PC-3 (cell line): ENCODE measurements at places on chromosomes 13 and 19. TPM values are rescaled to one million over a fixed set of nuclear protein-coding genes. Genes with fewer than 3 reads are reported as not detected.

WTIP gene
- 5.2 and 7.5 TPM in 2 replicates for total RNA-seq

TGFBR3L gene
- 10.5 and 15.5 TPM in 2 replicates for total RNA-seq

DNA sequence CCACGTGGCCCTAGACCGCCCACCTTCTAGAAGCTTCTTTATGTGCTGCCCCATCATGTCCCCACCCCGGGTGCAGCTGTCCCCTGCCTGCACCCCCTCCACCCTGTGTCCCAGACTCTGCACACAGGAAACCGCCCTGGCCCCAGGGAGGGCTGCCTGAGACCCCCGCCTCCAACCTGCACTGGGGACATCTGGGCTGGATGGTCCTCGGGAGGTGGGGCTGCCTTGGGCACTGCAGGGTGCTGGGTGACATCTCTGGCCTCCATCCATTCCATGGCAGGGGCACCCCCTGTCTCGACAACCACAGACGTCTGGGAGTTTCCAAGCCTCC lies 17.8 kb upstream of the ZBTB7A start:
- H3K27ac ChIP-seq = peak overlapping the region; percentile 20; the same call in 1 of the 2 replicates
- peak overlapping the region; percentile 21; the same call in 1 of the 2 replicates for H3K4me3 ChIP-seq
- no peaks in the 10 kb centered on the region; the same call in 1 of the 2 replicates for H3K36me3 ChIP-seq
- peaks cover 10% of the 10 kb centered on the region; the same call in 1 of the 2 replicates for H3K4me1 ChIP-seq
- no peaks in the 10 kb centered on the region for H3K27me3 ChIP-seq

- no peak overlapping the region for H3K4me3 ChIP-seq
- peak; percentile 29 for DNase-seq
- H3K4me1 ChIP-seq = peaks cover 7% of the 10 kb centered on the region; the same call in 1 of the 2 replicates
- H3K27me3 ChIP-seq = no peaks in the 10 kb centered on the region
- no peak overlapping the region for H3K27ac ChIP-seq
Measured at GRCh38 chr19:6417713-6418561, 6.7 kb downstream of the KHSRP start.

DNA sequence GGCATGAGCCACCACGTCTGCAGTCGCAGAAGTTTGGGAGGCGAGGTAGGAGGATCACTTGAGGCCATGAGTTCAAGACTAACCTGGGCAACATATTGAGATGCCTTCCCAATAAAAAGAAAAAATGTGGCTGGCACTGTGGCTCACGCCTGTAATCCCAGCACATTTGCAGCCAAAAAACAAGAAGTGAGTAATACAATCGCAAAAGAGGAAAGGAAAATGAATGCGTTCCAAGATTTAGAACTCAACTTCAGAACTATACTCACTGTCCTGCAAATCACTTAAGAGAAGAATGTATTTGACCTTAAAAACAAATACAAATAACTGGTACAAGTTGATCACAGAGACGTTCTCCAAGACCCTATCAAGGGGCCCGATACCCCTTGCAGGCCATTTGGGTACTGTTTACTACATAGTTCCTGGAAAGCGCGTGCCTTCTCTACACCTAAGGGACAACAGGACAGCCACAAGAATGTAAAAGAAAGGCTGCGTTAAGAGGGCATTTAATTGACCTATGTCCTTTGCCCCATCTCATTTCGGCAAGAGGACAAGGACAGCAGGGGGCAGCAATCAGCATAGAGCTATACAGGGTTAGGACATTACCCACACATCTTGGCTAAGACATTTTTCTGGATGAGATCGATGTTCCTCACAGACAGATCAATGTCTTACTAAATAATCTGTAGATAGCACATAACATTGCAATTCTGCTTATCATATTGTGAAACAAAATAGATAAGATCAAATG lies 41.3 kb downstream of the FLT3 start:
- peak; percentile 54 for DNase-seq
- no peaks in the 10 kb centered on the region for H3K36me3 ChIP-seq
- peaks cover 35% of the 10 kb centered on the region for H3K27me3 ChIP-seq
- no peak overlapping the region for H3K27ac ChIP-seq

DNA sequence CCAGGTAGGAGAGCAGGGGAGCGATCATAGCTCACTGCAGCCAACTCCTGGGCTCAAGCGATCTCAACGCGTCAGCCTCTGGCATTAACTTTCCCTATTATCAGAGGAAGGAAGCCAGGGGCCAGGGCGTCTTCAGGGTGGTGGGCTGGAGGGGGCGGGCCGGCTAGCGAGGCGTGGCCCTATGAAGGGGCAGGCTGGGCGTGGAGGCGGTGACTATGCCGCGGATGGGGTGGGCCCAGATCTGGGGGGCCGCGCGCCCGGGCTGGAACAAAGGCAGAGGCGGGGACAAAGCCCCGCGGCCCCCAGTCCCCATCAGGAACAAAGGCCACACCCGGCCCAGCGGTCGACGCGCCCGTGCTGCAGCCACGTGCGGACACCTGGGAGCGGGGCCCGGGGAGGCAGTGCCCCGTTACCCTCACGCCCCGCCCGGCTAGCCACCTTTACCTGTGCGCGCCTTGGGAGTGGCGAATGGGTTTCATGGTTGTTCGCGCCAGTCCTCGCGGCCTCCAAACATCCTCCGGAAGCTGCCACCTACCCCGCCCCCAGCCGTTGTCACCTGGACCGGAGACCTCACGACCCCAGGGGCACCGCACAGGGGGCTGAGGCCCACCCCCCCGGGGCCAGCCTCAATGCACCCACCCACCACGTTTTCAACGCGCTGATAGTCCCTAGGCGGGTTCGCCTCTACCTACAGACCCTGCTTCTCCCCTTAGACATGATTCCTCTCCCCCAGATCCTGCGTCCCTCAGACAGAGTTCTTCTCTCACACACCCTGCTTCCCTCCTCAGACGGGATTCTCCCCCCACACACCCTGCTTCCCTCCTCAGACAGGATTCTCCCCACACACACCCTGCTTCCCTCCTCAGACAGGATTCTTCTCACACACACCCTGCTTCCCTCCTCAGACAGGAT lies 5.4 kb upstream of the TRIM28 start:
- 0 out of 2 replicates have a peak, but pooled peaks cover 3% of the 10 kb centered on the region for H3K27me3 ChIP-seq
- H3K4me1 ChIP-seq = no peaks in the 10 kb centered on the region; the same call in 1 of the 2 replicates
- no peak overlapping the region for H3K4me3 ChIP-seq
- H3K36me3 ChIP-seq = no peaks in the 10 kb centered on the region
- no peak for DNase-seq
- H3K27ac ChIP-seq = no peak overlapping the region

DNA sequence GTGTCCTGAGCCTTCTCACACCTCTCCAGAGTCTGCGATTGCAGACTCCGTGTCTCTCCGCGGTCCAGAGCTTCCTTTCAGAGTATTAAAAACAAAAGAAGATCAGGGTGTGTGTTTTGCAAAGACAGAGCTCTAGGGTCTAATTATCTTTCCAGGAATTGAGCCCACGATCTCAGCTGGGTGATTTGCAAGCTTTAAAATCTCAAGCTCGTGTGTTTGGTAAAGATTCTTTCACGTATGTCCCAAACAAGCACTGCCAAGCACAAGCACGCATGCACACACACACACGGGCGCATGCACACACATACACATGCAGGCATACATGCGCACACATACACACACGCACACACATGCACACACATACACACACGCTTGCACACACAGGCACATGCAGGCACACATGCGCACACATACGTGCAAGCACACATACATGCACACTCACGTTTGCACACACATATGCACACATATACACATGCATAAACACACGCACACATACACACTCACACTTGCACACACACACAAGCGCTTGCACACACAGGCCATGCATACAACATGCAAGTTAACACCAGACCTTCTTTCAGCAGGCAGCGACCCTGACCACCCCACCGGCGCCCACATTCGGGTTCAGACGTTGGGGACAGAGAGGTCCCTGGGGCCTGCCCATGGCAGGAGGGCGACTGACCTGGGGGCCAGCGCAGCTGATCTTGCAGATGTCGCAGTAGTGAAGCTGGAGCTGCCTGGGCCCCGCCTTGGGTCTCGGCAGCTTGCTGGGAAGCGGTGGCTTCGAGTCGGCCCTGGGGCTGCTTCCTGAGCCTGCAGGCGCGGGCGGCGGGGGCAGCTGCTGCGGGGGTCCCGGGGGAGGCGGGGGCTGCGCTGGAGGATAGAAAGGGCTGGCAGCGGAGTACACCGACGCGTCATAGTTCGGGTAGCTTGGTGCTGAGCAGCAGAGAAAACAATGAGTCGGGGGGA lies 37.9 kb downstream of the ZFR2 start:
- DNase-seq = no peak
- peaks cover 3% of the 10 kb centered on the region; the same call in 1 of the 2 replicates for H3K4me1 ChIP-seq

GRCh38 chr13:94157705-94158218 lies 321.7 kb downstream of the DCT start:
- H3K4me3 ChIP-seq = no peak overlapping the region
- H3K36me3 ChIP-seq = no peaks in the 10 kb centered on the region
- no peaks in the 10 kb centered on the region for H3K27me3 ChIP-seq
- H3K4me1 ChIP-seq = peaks cover 15% of the 10 kb centered on the region
- no peak overlapping the region for H3K27ac ChIP-seq
- DNase-seq = no peak

DNA sequence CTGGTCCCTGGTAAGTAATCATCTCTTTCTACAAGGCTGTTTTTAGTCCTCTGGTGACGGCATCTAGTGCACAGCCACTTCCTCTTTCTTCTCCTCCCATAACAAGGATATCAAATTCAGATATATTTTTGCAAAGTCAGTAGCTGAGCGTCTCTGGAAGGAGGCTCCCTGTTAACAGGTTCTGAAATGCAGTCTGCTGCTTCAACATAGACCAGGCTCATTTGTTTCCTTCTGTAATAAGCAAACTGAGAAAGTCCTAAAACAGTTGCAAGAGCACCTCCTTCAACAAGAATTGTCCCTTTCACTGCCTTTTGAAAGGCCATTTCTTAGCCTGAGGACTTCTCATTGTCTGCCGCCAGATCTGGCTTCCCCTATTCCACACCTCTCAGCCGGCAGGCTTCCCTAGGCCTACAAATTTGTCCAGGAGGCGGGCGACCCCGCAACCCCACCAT lies 7.4 kb upstream of the ZSCAN5A start:
- no peak overlapping the region for H3K27ac ChIP-seq
- H3K36me3 ChIP-seq = no peaks in the 10 kb centered on the region
- peaks cover 25% of the 10 kb centered on the region; the same call in 1 of the 2 replicates for H3K27me3 ChIP-seq

DNA sequence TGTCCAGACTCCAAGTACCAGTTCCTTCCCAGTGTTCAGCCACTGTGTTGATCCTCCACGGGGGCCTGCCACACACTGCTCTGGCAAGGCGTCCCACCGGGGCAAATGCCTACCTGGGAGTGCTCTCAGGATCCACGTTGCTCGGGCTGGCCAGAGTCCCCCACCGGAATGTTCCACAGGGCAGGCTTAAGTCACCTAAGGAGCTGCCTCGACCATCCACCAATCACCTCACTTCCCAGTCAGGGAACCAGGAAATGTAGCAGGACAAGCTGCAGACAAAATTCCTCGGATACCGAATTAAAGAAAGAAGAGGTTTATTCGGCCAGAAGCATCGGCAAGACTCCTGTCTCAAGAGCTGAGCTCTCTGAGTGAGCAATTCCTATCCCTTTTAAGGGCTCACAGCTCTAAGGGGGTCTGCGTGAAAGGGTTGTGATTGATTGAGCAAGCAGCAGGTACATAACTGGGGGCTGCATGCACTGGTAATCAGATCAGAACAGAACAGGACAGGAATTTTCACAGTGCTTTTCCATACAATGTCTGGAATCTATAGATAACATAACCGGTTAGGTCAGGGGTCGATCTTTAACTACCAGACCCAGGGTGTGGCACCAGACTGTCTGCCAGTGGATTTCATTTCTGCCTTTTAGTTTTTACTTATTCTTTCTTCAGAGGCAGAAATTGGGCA lies 56.9 kb upstream of the EDNRB start:
- no peaks in the 10 kb centered on the region for H3K27me3 ChIP-seq
- no peaks in the 10 kb centered on the region for H3K36me3 ChIP-seq
- no peaks in the 10 kb centered on the region for H3K4me1 ChIP-seq
- DNase-seq = no peak
- no peak overlapping the region for H3K4me3 ChIP-seq
- no peak overlapping the region for H3K27ac ChIP-seq
